Left hindlimb (tissue), 1 donor: ENCODE measurements at places on chromosomes 13 and 19.

DNA sequence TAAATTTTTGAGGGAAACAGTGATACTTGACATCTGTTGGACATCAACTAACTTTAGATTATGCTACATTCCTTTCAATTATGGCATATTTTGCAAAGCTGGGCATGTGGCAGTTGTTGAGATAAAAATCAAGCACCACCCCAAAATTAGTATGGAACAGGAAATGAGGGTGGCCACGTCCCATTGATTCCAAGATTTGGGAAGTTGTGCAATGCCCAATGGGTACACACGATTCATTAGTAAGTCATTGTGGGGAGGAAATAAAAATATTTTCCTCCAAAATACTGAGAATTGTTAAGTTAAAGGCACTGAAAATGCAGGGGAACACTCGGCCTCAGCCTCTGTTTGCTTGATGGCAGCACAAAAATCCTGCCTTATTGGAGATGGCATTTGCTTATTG, 7.6 kb downstream of the ERICH6B start:
- DNase-seq, result no peak

GRCh38 chr19:15684828-15685227, 11.9 kb downstream of the CYP4F12 start:
- no peak for DNase-seq

GRCh38 chr19:41144403-41144802, 30.2 kb downstream of the CYP2F1 start:
- no peak for DNase-seq

DNA sequence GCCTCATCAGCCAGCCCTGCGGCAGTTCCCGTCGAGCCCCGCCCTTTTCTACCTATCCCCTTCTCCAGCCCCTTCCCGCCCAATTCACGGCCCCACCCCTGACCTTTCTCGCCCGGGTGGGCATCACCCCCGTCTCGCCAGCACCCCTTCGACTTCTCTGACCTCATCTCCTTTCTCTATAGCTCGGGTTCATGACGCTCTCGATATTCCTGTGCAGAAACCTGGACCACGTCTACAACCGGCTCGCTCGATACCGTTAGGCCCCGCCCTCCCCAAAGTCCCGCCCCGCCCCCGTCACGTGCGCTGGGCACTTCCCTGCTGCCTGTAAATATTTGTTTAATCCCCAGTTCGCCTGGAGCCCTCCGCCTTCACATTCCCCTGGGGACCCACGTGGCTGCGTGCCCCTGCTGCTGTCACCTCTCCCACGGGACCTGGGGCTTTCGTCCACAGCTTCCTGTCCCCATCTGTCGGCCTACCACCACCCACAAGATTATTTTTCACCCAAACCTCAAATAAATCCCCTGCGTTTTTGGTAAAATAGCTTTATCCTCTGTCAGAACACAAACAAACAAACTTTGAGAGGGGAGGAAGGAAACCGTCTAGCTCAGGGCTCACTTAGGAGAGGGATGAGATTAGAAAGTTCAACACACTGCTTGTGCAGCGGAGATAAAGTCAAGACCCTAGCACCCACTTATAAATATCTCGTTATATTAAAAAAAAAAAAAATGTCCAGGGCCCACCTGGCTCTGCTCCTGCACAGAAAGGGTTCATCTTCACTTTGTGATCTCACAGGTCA, 5.1 kb downstream of the CD37 start:
- DNase-seq, result peak; percentile 70

- DNase-seq, result no peak
Measured at GRCh38 chr19:43674183-43674582, 4.2 kb upstream of the PLAUR start.

GRCh38 chr13:81199956-81200355, 859.0 kb upstream of the SPRY2 start:
- DNase-seq, result no peak

- DNase-seq, result no peak
Measured at GRCh38 chr19:11423164-11423790, 4.2 kb upstream of the RGL3 start.

DNA sequence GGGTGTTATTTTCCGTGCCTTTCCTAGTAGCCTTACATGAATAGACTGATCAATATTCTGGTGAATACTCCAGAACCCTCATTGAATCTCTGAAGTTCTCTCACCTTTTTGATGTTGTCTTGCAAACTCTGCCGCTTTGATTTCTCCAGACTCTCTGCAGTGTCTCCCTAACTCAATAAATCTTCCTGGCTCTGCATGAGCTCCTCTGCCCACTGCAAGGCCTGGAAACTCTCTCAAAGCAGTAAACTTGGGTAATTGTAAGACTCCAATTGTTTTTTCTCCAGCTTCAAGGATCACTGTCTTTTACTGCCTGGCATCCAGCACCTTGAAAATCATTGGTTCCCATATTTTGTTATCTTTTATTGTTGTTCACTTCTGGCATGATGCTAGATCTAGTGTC, 198.4 kb downstream of the GPC5 start:
- DNase-seq, result no peak

- DNase-seq, result no peak
Measured at GRCh38 chr13:79475569-79475968, 5.4 kb upstream of the NDFIP2 start.

DNA sequence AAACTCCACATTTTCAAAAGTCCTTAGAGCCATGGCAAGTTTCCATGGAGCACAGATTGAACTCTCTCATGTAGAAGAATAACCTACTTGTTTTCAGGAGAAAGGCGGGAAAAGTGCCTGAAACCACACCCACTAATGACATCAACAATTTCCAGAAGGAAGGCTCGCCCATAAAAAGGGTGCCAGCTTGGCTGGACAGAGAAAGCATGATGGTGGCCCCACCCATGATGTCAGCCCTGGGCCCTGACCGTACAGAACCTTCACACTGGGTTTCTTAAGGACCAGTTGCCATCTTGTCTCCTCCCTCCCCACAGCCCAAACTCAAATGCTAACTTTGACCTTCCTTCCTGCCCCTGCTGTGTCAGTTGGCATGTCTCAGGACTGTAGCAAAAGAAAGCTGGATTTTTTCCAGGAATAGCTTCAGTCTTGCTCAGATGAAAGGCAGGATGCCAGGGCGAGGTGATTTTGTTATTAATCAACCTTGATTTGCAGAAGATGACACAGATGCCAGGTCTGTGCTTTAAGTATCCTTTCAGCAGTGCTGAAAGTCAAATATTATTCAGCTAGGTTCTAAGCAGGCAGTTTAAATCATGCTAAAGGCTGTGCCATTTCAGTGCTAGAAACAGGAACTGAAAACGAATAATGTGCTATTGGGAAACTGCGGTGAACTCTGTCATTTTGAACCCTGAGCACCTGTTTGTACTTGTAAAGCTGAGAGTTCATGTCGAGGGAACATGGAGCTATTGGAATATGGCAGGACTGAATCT, 89.5 kb upstream of the RFC3 start:
- DNase-seq, result no peak
